ENCODE measurements at places on chromosomes 5 and 9.

DNA sequence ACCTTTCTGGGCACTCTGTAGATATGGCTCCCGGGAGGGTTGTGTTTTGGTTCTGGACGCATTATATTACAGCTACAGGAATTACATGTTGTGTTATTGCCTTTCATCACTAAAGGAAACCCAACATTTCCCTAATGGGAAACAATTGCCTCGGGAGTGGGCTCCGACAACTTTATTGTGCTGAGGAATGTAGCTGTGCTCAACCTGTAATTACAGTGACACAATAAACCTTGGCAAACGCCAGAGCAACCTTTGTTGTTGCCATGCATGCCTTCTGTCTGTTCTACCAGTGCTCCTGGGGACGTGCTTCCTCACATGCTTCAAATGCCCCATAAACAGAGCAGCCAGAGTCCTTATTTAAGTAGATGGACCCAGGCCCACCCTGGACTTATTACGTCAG, 182.4 kb downstream of the DIRAS2 start:
- H3K27me3 ChIP-seq = no peaks in the 10 kb centered on the region
- H3K4me3 ChIP-seq = no peak overlapping the region
- H3K4me1 ChIP-seq = no peaks in the 10 kb centered on the region
- no peak for DNase-seq
- no peaks in the 10 kb centered on the region for H3K36me3 ChIP-seq

GRCh38 chr5:148827723-148828122, 1.3 kb downstream of the ADRB2 start:
- H3K4me1 ChIP-seq = peaks cover 87% of the 10 kb centered on the region
- peak; percentile 71 for DNase-seq

DNA sequence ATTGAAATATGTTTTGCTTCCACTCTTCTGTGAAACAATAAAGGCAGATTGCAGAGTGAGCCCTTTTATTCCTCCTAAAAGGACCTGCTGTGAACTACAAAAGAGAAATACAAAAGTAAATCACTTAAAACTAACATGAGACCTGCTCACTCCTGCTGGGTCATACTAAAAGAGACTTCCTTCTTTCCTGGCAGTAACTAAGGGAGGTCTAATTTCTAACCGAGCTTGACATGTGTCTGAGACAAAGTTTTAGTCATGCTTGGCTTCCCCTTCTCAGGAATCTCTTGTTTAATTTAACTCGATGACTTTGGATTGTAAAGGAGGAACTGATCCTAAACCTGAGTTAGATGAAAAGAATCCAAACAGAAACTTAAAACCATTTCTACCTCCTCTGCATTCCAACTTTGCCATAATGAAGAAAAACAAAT, 86.4 kb upstream of the CDH6 start:
- H3K27ac ChIP-seq = no peak overlapping the region
- DNase-seq = no peak
- H3K27me3 ChIP-seq = no peaks in the 10 kb centered on the region
- no peaks in the 10 kb centered on the region for H3K36me3 ChIP-seq

- H3K27ac ChIP-seq = no peak overlapping the region
- H3K4me1 ChIP-seq = no peaks in the 10 kb centered on the region
- DNase-seq = no peak
- no peaks in the 10 kb centered on the region for H3K27me3 ChIP-seq
Measured at GRCh38 chr9:113632776-113633590, 169.5 kb downstream of the RGS3 start.

DNA sequence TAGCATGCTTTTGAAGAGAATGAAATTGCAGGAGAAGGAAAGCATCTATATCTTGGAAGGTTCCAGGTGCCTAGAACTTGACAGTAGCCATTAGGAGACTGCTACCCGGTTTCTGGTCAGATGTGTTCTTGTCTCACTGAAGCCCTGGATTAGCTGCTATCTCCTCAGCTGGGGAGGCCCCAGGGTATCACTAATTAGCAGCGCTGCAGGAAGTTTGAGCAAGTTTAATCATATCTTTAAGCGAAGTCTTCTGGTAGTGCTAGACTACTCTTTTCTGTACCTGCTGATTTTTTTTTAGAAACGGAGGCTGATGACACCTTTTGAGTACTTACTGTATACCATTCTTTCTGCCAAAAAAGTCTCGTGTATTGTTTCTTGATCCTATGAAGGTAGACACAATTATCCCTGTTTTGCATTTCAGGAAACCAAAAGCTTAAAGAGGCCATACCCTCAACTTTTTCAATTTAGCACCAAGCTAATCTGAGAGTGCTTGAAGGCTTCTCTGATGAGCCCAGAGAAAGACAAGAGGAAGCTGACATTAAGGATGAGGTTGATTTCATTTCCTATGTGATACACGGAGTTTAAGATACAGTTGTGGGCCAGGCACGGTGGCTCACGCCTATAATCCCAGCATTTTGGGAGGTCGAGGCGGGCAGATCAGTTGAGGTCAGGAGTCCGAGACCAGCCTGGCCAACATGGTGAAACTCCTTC, 201.3 kb downstream of the ARHGAP26 start:
- peaks cover 8% of the 10 kb centered on the region for H3K4me1 ChIP-seq
- no peaks in the 10 kb centered on the region for H3K36me3 ChIP-seq
- H3K4me3 ChIP-seq = no peak overlapping the region

GRCh38 chr5:18507114-18507513, 872.9 kb downstream of the TAF11L14 start:
- H3K27ac ChIP-seq = no peak overlapping the region
- no peaks in the 10 kb centered on the region for H3K27me3 ChIP-seq
- H3K36me3 ChIP-seq = no peaks in the 10 kb centered on the region

GRCh38 chr5:138651058-138651766, 76.0 kb upstream of the HSPA9 start:
- H3K27me3 ChIP-seq = no peaks in the 10 kb centered on the region
- 0 out of 2 replicates have a peak overlapping the region, but pooled peaks have one; percentile 34 for H3K4me3 ChIP-seq
- DNase-seq = no peak
- H3K27ac ChIP-seq = no peak overlapping the region

DNA sequence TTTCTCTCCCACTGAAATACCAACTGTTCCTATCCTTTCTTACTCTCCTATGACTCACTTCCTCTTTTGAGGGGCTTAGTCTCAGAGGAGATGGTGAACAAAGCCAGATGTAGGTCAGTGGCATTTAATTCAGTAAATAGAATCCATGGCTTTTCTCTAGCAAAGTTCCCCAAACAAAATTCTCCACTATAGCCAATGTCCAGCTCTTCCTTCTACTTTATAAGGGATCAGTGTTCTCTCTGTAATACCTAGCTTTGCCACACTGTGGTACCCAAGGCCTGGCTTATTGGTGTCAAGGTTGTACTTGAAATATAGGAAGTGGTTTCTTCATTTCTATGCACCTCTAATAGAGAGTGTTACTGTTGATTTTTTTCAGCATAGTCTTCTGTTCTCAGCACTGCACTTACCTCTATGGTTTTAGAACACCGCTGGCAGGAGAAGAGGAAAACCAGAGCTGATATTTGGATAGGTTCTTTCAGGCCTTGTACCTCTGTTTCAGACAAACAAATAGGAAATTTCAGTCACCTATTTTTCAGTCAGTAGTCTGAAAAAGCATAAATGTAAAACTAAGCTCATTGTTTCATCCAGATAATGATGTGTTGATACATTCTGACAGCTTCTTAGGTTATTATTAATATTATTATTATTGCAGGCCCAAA, 40.6 kb upstream of the ITGA2 start:
- H3K4me3 ChIP-seq = no peak overlapping the region
- no peaks in the 10 kb centered on the region for H3K36me3 ChIP-seq
- peaks cover 3% of the 10 kb centered on the region for H3K4me1 ChIP-seq
- peak; percentile 81 for DNase-seq
- no peaks in the 10 kb centered on the region for H3K27me3 ChIP-seq

DNA sequence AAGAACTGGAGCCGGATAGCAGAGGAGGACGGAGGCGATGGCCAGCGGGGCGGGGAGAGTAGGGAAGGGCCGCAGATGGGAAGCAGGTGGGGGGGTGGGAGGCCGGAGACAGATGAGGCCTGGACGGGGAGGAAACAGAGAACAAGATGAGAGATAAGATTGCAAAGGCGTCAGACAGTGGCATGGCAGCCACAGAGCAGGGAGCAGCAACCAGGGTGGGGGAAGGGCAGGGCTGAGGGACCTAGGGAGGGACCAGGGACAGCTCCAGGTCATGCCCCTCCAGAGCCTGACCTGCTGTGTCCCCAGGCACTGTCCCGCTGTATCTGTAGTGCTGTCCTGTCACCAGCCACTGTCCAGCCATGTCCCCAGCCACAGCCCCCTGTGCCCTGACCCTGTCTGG, 49.6 kb upstream of the LMX1B start:
- H3K36me3 ChIP-seq = no peaks in the 10 kb centered on the region
- no peak overlapping the region for H3K27ac ChIP-seq
- no peaks in the 10 kb centered on the region for H3K27me3 ChIP-seq
- no peaks in the 10 kb centered on the region for H3K4me1 ChIP-seq

- H3K4me1 ChIP-seq = peaks cover 15% of the 10 kb centered on the region
- H3K36me3 ChIP-seq = no peaks in the 10 kb centered on the region
- no peak overlapping the region for H3K27ac ChIP-seq
- H3K27me3 ChIP-seq = no peaks in the 10 kb centered on the region
- no peak for DNase-seq
Measured at GRCh38 chr5:10595672-10596309, 31.9 kb downstream of the ANKRD33B start.

- DNase-seq = no peak
- no peaks in the 10 kb centered on the region for H3K4me1 ChIP-seq
- H3K36me3 ChIP-seq = no peaks in the 10 kb centered on the region
- no peaks in the 10 kb centered on the region for H3K27me3 ChIP-seq
- H3K4me3 ChIP-seq = no peak overlapping the region
Measured at GRCh38 chr9:2984491-2984890, 140.6 kb upstream of the PUM3 start.

- H3K27me3 ChIP-seq = no peaks in the 10 kb centered on the region
- peaks cover under 1% of the 10 kb centered on the region for H3K4me1 ChIP-seq
- no peaks in the 10 kb centered on the region for H3K36me3 ChIP-seq
- H3K27ac ChIP-seq = no peak overlapping the region
- DNase-seq = no peak
- H3K4me3 ChIP-seq = no peak overlapping the region
Measured at GRCh38 chr9:99962680-99963261, 56.3 kb downstream of the STX17 start.

- DNase-seq = peak; percentile 56
- H3K4me3 ChIP-seq = peak overlapping the region; percentile 95
- H3K27ac ChIP-seq = 0 out of 2 replicates have a peak overlapping the region, but pooled peaks have one; percentile 13
- H3K27me3 ChIP-seq = no peaks in the 10 kb centered on the region
- no peaks in the 10 kb centered on the region for H3K36me3 ChIP-seq
Measured at GRCh38 chr5:172834415-172835289, 601 bp downstream of the ERGIC1 start.

- H3K4me3 ChIP-seq = no peak overlapping the region
- no peaks in the 10 kb centered on the region for H3K27me3 ChIP-seq
- peak; percentile 77 for DNase-seq
- H3K36me3 ChIP-seq = peaks cover 25% of the 10 kb centered on the region
- no peak overlapping the region for H3K27ac ChIP-seq
Measured at GRCh38 chr5:142143878-142144277, 35.3 kb downstream of the NDFIP1 start.

DNA sequence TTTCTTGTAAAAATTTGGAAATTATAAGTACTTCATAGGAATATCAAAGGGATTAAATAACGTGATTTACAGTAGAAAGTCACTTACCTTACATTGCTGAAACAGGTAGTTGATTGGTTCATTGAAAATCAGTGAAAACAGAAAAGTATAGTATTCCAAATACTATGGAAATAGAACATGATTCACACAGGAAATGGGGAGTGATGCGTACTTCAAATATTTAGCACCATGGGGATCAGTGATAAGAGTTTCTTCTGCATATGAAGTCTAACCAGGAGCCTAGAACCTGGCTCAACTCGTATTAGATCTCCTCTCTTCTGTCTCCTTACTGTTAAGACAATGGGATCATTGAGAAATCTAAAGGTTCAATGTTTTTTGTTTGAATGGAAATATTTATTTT, 133.3 kb downstream of the FAM174A start:
- H3K27ac ChIP-seq = no peak overlapping the region
- no peak overlapping the region for H3K4me3 ChIP-seq
- no peaks in the 10 kb centered on the region for H3K4me1 ChIP-seq

DNA sequence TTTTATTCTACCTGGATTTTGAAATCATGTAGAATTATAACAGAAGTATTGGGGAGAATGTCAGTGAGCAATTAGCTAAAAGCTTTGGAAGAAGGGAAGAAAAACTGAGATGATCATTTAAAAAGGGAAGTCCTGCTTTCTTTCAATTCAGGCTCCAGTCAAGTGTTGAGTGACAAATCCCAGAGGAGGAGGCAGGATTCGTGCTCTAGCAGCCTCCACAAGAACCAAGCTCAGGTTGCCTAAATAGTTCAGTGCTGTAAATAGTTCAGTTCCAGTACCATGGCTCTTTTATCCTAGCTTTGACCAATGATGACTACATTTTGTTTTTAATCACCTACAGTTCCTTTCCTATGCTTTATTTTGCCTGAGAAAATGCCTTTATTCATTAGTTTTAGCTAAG, 204.9 kb upstream of the NREP start:
- H3K27me3 ChIP-seq = no peaks in the 10 kb centered on the region
- no peak overlapping the region for H3K4me3 ChIP-seq
- no peaks in the 10 kb centered on the region for H3K36me3 ChIP-seq

GRCh38 chr5:90598293-90598692, 39.7 kb downstream of the ADGRV1 start:
- no peaks in the 10 kb centered on the region for H3K4me1 ChIP-seq
- H3K4me3 ChIP-seq = no peak overlapping the region
- H3K36me3 ChIP-seq = no peaks in the 10 kb centered on the region
- no peak for DNase-seq
- H3K27me3 ChIP-seq = no peaks in the 10 kb centered on the region

- no peak for DNase-seq
- H3K36me3 ChIP-seq = no peaks in the 10 kb centered on the region
- no peaks in the 10 kb centered on the region for H3K4me1 ChIP-seq
- H3K27ac ChIP-seq = no peak overlapping the region
Measured at GRCh38 chr5:92308679-92309078, 925.6 kb upstream of the ARRDC3 start.

DNA sequence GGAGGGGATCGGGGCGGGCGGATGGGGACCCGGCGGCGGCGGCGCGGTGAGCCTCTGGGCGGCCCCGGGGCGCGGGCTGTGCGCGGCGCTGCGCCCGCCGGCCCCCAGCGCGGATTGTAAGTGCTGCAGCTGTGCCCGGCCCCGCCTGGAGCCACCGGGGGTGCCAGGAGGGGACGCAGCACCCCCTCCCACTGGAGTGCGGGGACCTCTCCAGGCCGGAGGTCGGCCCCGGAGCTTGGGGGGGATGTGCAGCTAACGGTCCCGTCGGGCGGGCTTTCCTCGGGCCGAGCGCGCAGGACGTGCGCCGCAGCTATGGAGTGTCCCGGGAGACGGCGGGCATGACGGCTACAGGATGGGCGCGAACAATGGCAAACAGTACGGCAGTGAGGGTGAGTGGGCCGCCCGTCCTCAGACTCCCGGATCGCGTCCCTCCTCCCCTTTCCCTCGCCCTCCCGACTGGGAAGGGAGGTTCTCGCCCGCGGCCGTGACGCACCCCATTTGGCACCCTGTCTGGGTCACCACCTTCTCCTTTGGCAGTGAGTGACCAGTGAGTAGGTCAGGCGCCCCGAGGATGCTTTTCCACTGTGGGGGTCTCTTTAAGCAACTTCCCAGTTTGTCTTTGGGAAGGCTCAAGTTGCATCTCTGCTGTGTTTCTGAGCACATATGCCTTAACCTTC, 483 bp downstream of the FBXL7 start:
- DNase-seq = no peak
- no peak overlapping the region for H3K27ac ChIP-seq
- H3K4me3 ChIP-seq = no peak overlapping the region
- no peaks in the 10 kb centered on the region for H3K4me1 ChIP-seq
